Peyer's patch (tissue), 4 donors: ENCODE measurements at places on chromosomes 3 and 15. TPM values are rescaled to one million over a fixed set of nuclear protein-coding genes. Genes with fewer than 3 reads are reported as not detected.

Gene CDHR4
- total RNA-seq = not detected

DNA sequence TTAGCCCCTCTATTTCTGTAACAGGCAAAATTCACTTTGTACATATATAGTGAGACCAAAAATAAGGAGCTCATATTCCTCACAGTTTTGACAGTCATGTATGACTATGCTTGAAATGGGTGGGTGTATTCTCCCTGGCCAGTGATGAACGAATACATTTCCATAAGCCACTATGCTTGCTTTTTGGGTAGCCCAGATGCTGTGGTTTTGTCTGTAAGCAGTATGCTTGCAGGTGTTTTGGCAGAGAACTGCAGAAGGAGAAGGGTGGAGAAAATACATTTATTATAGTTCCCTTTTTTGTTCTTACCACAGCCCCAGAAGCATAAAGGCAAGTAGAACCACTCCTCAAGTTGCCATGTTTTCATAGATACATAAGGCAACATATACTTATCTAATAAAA, 131.2 kb downstream of the RBMS3 start:
- no peak for DNase-seq
- H3K27ac ChIP-seq = no peak overlapping the region
- no peaks in the 10 kb centered on the region for H3K27me3 ChIP-seq
- H3K4me1 ChIP-seq = no peaks in the 10 kb centered on the region
- no peak overlapping the region for H3K4me3 ChIP-seq

GRCh38 chr3:133941415-133941821, 45.7 kb upstream of the RAB6B start:
- no peaks in the 10 kb centered on the region for H3K36me3 ChIP-seq

DNA sequence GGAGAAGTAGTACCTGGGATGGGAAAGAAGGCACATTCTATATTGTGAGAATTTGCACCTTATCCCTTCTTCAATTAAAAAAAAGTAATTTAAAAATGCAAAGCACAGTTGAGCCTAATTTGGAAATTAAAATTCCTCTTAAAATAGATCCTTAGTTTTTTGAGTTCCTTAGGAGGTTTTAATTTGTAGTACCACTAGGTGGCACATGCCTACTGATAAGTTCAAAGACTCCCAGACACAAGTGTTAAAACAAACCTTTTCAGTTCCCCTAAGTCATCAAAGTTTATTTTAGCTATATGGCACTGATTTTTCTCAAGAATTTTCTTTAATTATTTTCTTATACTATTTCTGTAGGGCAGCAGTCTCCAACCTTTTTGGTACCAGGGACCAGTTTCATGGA, 127.6 kb upstream of the AZI2 start:
- H3K27ac ChIP-seq = no peak overlapping the region
- no peaks in the 10 kb centered on the region for H3K36me3 ChIP-seq
- no peak for DNase-seq
- no peak overlapping the region for H3K4me3 ChIP-seq
- H3K4me1 ChIP-seq = no peaks in the 10 kb centered on the region
- no peaks in the 10 kb centered on the region for H3K27me3 ChIP-seq

DNA sequence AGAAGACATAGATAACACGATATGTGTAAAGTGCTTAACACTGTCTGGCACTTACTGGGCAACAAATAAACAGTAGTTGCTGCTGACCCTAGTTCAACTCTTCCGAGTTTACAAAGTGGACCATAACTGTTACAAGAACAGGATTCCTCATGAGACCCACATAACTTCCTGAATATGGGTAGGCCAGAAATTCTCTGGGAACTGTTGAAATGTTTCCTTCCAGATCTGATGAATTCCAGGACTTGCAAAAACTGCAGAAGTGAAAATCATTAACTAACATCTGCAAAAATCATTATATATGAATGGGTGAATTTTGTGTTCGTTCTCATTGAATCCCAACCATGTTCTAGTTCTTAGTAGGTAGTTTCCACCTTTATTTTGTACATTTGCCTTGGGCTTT, 181.7 kb upstream of the MME start:
- H3K36me3 ChIP-seq = no peaks in the 10 kb centered on the region
- no peak for DNase-seq
- no peak overlapping the region for H3K27ac ChIP-seq
- no peaks in the 10 kb centered on the region for H3K27me3 ChIP-seq

- peaks cover 41% of the 10 kb centered on the region for H3K36me3 ChIP-seq
- H3K27me3 ChIP-seq = no peaks in the 10 kb centered on the region
- H3K4me1 ChIP-seq = no peaks in the 10 kb centered on the region
- no peak overlapping the region for H3K4me3 ChIP-seq
These were observed 25.3 kb downstream of the TRA2B start for GRCh38 chr3:185912512-185912911.

GRCh38 chr15:83249030-83249343, 35.5 kb downstream of the BNC1 start:
- H3K27me3 ChIP-seq = no peaks in the 10 kb centered on the region
- H3K36me3 ChIP-seq = no peaks in the 10 kb centered on the region
- H3K27ac ChIP-seq = no peak overlapping the region
- H3K4me1 ChIP-seq = no peaks in the 10 kb centered on the region
- no peak overlapping the region for H3K4me3 ChIP-seq

- H3K4me1 ChIP-seq = no peaks in the 10 kb centered on the region
- no peak overlapping the region for H3K27ac ChIP-seq
- H3K36me3 ChIP-seq = no peaks in the 10 kb centered on the region
- no peak overlapping the region for H3K4me3 ChIP-seq
- no peaks in the 10 kb centered on the region for H3K27me3 ChIP-seq
These were observed 1297.9 kb downstream of the ROBO2 start for GRCh38 chr3:78337801-78338211.

DNA sequence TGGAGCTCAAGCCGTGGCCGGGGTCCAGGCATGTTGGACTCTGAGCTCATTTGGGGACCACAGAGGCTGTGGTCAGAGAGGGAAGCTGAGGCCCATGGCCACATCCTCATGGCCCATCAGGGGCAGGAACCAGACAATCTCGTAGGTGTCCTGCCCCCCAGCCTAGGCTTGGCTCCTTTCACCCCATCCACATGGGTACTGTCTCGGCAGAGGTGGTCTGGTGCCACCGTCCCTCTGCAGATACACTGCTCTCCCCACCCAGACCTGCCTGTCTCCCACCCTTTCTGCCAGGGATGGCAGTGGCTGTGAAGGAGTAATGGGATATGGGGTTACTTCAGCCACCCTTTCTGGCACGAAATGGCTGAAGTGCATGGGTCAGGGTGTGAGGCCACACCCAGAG, 7.9 kb downstream of the PRSS50 start:
- no peaks in the 10 kb centered on the region for H3K36me3 ChIP-seq
- H3K27ac ChIP-seq = no peak overlapping the region
- no peak for DNase-seq
- no peak overlapping the region for H3K4me3 ChIP-seq
- no peaks in the 10 kb centered on the region for H3K27me3 ChIP-seq

DNA sequence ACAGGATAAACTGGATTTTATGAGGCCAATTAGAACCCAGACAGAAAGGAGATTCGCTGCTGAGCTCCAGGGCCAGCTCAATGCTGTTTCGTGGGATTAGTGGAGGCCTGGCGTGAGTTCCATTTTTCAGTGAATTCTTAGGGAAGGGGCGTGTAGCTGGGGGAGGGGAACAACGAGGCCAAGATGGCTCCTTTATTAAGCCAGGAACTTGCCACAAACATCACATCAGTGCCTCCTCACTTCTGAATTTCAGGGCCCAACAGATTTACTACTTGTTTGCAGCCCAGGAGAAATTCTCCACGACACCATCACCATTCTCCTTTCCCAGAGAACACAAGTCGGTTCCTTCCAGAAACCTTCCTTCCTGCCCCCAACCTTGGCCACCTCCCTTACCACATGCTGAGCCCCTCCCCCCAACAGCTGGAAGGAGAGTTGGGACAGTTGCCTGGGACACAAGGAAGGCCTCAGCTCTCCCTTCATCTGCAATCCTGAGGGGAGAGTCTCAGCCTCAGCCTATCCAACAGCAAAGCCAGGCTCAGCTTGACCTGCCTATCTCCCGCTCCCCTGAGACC, 5.8 kb downstream of the IGDCC4 start:
- H3K27ac ChIP-seq = no peak overlapping the region
- H3K4me3 ChIP-seq = no peak overlapping the region
- no peaks in the 10 kb centered on the region for H3K36me3 ChIP-seq
- no peaks in the 10 kb centered on the region for H3K4me1 ChIP-seq
- H3K27me3 ChIP-seq = peaks cover 6% of the 10 kb centered on the region

DNA sequence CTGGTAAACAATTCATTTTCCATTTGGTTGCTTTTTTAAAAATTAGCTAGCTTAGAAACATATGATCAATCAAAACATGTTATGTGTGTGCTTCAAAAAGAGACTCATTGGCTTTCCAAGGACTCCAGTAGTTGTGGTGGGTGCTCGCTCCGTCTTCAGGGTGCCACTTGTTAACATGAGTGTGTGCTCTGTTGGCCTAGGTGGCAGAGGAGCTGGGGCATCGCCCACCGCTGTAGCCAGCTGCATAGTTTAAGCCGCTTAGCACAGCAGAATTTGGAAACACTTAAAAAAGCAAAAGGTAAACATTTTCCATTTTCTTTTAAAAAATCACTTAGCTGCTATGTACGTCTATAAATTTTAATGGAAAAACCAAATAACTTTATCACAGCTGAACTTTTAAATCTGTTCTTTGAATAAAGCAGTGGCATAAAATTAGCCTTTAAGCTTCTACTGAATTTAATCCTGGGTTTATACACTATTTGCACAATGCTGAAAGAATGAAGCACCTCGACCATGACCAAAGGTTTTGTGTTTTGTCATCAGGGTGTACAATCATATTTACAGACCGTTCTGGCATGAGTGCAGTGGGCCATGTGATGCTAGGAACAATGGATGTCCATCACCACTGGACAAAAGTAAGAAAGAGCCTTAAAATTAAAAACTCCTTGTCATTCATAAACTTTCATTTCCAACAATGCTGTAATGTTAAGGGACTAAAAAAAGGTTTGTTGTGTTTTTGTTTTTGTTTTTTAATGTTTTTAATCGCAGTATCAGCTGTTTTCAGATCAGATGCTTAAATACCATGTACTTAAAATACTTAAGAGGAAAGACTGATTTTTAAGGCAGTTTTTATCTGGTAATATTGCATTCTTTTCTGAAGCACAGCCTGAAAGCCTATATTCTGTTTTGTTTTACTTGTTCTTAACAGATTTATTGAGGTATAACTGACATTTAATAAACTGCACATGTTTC, 57.9 kb downstream of the TCAIM start:
- no peaks in the 10 kb centered on the region for H3K36me3 ChIP-seq
- no peak for DNase-seq
- H3K27me3 ChIP-seq = no peaks in the 10 kb centered on the region
- H3K27ac ChIP-seq = no peak overlapping the region
- H3K4me3 ChIP-seq = no peak overlapping the region

DNA sequence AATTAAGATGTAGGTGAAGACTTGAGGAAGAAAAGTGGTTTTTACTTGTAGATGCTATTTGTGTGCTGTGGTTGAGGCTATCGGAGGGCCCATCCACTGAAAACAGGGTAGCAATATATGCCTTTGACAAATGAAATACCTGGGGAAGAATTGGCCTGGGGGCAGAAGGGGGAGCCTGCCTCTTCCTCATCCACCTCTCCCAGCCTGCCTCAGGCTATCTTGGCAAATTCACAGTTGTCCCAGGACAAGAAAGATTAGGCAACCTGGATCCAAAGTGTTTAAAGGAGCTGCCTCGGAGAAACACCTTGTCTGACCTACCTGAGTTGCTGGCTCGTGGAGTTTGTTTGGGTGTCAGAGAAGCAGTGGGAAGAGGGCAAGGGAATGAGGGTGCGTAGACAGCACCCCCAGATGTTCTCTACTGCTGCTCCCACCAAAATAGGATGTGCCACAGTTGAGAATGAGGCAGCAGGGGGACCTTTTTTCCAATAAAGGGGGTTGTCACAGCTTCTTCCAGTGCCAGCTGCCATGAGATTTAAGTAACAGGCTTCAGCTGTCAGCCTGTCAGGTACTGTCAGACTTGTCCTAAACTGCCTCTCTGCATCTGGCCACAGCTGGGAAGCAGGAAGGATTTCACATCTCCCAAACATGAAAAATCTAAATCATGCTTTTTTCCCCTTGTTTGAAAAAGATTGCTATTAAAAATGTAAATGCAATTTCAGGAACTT, 9.2 kb downstream of the PLEKHO2 start:
- no peaks in the 10 kb centered on the region for H3K27me3 ChIP-seq
- no peak overlapping the region for H3K4me3 ChIP-seq
- peak overlapping the region; percentile 43 for H3K27ac ChIP-seq

- H3K27ac ChIP-seq = no peak overlapping the region
- H3K27me3 ChIP-seq = no peaks in the 10 kb centered on the region
- DNase-seq = no peak
- no peak overlapping the region for H3K4me3 ChIP-seq
- H3K36me3 ChIP-seq = no peaks in the 10 kb centered on the region
These were observed 843.8 kb downstream of the VGLL3 start for GRCh38 chr3:86147119-86147518.
